Mesenchymal stem cell (in vitro differentiated cells and primary cell): ENCODE measurements at places on chromosomes 5 and 9.

DNA sequence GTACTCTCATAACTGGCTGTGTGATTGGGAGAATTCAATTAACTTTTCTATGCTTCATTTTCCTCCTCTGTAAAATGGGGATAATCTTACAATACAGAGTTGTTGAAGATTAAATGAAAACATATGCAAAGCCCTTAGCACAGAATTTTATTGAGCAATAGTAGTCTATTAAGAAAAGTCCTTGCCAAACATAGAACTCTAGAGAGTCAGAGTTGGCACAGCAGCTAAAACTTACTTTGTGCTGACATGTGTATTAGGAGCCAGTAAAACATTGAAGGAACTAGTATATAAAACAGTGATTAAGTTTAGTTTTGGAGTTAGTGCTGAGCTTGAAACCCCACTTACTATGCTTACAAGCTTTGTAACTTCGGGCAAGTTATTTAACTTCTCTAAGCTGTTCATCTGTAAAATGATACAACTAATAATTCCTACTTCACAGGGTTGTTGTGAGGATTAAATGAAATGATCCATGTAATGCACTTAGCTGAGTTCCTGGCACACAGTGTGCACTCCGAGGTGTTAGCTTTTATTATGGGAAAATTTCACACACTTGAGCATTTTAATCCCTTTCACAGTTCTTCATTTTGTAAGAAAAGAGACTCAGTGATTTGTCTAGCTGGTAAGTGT, 20.0 kb upstream of the GRIN3A start:
- no peaks in the 10 kb centered on the region for H3K36me3 ChIP-seq
- H3K27me3 ChIP-seq = no peaks in the 10 kb centered on the region
- H3K4me3 ChIP-seq = no peak overlapping the region

DNA sequence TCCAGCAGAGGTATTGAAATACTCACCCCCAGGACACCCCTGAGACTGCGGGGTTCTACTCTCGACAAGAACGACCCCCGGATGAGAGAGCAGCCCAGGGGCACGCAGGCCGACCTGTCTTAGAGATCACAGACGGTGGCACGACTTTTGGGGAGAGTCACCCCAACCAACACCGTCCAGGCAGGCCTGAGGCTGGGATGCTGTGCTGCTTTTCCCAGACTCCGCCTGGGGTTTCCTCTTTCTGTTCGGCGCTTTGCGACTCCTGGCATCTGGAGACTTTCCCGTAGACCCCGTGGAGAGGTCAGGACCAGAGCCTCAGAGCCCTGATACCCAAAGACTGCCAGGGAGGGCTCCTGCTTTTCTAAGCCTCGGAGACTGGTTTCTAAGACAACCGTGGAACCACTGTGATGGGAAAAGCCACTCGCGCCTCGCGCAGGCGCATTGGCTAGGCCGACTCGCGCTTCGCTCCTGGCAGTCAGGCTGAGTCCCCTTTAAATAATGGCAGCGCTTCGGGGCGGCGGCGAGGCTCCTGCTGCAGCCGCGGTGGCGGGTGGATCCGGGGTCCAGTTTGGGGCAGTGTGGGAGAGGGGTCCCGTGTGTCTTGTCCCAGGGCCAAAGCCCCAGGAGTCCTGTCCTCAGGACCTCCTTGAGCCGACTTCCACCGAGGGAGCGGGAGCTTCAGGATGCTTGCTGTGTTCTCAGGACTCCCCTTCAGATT, 484.0 kb downstream of the SPATA31A7 start:
- no peak overlapping the region for H3K4me3 ChIP-seq
- H3K27ac ChIP-seq = no peak overlapping the region

DNA sequence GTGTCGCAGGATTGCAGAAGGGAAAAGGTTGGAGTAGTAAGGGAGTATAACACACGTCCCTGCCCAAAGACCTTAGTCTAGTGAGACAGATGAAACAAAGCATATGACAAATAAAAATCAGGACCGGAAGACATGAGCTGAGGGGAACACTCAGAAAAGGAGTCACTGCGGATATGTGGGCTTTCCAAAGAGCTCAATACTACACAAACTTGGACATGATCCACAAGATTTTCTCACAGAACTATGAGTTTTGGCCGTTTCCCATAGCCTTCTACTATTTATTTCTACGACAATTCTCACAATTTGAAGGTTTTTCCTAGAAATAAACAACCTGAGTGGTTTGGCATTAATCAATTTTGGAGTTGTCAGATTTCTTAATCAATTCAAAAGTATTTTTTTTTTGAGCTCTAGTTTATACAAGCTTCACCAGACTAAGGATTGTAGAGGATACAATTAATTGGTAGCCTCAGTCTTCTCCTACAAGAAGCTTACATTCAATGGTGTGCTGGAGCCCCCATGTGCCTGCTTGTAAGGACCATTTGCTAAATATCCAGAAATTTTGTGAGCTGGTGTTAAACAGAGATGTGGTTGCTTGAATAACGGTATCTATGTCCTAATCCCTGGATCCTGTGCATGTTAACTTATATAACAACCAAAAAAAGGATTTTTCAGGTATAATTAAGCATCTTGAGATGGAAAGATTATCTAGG, 91.4 kb downstream of the ADAMTS12 start:
- no peak overlapping the region for H3K27ac ChIP-seq
- H3K4me3 ChIP-seq = no peak overlapping the region
- H3K4me1 ChIP-seq = peaks cover 2% of the 10 kb centered on the region

GRCh38 chr5:107092695-107093094, 578.0 kb downstream of the EFNA5 start:
- no peaks in the 10 kb centered on the region for H3K36me3 ChIP-seq
- no peak overlapping the region for H3K27ac ChIP-seq
- H3K4me3 ChIP-seq = no peak overlapping the region
- H3K4me1 ChIP-seq = no peaks in the 10 kb centered on the region
- DNase-seq = no peak

DNA sequence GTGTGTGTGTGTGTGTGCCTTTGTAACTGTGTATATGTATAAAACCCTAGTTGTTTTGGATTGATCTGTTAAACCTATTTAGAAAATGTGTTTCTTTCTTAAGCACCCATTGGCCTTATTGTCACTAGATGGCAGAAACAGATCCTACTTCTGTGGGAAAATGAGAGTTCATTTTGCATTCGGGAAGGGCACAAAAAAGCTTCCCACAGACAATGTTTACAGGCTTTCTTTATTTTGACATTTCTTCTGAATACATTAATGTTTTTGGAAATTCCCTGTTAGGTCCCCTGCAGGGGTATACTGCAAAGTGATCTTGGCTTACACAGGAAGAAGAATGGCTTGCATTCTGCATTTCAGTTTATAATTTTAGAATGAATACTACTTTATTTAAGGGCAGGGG, 481.8 kb upstream of the ARRDC3 start:
- H3K4me1 ChIP-seq = no peaks in the 10 kb centered on the region
- H3K27me3 ChIP-seq = no peaks in the 10 kb centered on the region
- no peak overlapping the region for H3K4me3 ChIP-seq
- no peaks in the 10 kb centered on the region for H3K36me3 ChIP-seq
- H3K27ac ChIP-seq = no peak overlapping the region
- DNase-seq = no peak

- peaks cover 13% of the 10 kb centered on the region for H3K4me1 ChIP-seq
- DNase-seq = no peak
- H3K4me3 ChIP-seq = peak overlapping the region; percentile 45
- H3K27me3 ChIP-seq = no peaks in the 10 kb centered on the region
Observed at GRCh38 chr5:5424736-5425135, 2.3 kb downstream of the ICE1 start.

GRCh38 chr9:115359017-115359780, 241.2 kb upstream of the TNC start:
- no peaks in the 10 kb centered on the region for H3K36me3 ChIP-seq
- no peaks in the 10 kb centered on the region for H3K27me3 ChIP-seq
- H3K27ac ChIP-seq = no peak overlapping the region
- DNase-seq = peak; percentile 80

DNA sequence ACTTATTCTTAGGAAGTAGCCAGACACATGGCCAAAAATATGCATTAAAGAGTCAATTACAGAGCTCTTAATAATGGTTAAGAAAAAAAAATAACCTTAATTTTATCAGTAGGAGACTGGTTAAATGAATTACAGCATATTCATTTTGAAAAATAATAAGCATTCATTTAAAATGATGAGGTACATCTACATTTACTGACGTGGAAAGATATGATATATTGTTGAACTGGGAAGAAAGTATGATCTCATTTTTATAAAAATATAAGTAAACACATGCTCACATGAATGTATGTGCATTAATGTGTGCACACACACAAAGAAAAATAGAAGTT, 250.3 kb downstream of the ENC1 start:
- H3K27me3 ChIP-seq = no peaks in the 10 kb centered on the region
- no peaks in the 10 kb centered on the region for H3K36me3 ChIP-seq
- peaks cover 7% of the 10 kb centered on the region for H3K4me1 ChIP-seq
- no peak overlapping the region for H3K4me3 ChIP-seq
- no peak overlapping the region for H3K27ac ChIP-seq
- DNase-seq = no peak

DNA sequence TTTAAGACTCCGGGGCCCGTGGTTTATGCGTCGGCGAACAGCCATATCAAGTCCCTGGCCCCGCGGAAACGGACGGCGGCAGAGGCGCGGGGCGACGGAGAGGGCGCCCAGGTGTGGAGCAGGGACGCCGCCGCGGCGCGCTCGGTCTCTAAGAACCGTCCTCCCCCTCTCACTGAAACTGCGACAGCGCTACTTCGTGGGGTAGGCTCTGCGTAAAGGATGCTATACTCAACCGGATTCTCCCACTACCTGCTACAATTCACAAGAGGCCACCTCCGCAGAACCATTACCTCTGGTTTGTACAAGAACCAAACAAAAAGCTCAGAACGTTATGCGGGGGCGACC, 404 bp downstream of the MRNIP start:
- no peaks in the 10 kb centered on the region for H3K27me3 ChIP-seq
- no peak for DNase-seq
- peaks cover 22% of the 10 kb centered on the region for H3K36me3 ChIP-seq
- peak overlapping the region; percentile 72 for H3K4me3 ChIP-seq
- H3K27ac ChIP-seq = no peak overlapping the region
- H3K4me1 ChIP-seq = peaks cover 8% of the 10 kb centered on the region

GRCh38 chr5:127887282-127887681, 184.1 kb downstream of the CCDC192 start:
- DNase-seq = no peak
- no peaks in the 10 kb centered on the region for H3K4me1 ChIP-seq

DNA sequence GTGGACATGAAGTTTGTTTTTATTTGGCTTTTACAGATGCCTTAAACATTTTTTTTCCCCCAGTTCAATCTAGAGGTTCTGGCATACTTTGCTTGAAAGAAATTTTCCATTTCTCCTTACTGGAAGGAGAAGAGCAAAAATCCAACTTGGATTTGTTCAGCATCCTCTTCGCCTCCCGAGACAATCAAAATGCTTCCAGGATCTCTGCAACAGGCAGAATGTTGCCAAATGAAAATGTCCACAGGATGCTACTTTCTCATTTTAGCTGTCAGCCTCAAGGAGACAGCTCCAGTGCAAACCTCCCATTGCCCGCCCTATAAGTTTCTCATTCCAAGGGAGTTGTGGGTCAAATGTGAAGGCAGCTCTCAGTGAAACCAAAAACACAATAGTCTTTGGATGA, 1972.1 kb downstream of the MAT2B start:
- no peaks in the 10 kb centered on the region for H3K36me3 ChIP-seq
- no peak overlapping the region for H3K4me3 ChIP-seq
- H3K4me1 ChIP-seq = no peaks in the 10 kb centered on the region
- H3K27me3 ChIP-seq = no peaks in the 10 kb centered on the region
- no peak overlapping the region for H3K27ac ChIP-seq
- no peak for DNase-seq

- H3K27me3 ChIP-seq = no peaks in the 10 kb centered on the region
- H3K36me3 ChIP-seq = no peaks in the 10 kb centered on the region
- no peak for DNase-seq
- no peak overlapping the region for H3K27ac ChIP-seq
Observed at GRCh38 chr5:99285606-99286005, 356.8 kb upstream of the CHD1 start.

GRCh38 chr5:43604699-43605098, 1.7 kb downstream of the NNT start:
- no peak overlapping the region for H3K4me3 ChIP-seq
- H3K27ac ChIP-seq = no peak overlapping the region
- H3K36me3 ChIP-seq = peaks cover 7% of the 10 kb centered on the region
- no peaks in the 10 kb centered on the region for H3K27me3 ChIP-seq
- no peak for DNase-seq

GRCh38 chr9:127458921-127459320, 7.6 kb downstream of the LRSAM1 start:
- H3K27me3 ChIP-seq = no peaks in the 10 kb centered on the region
- H3K4me1 ChIP-seq = peaks cover 1% of the 10 kb centered on the region

DNA sequence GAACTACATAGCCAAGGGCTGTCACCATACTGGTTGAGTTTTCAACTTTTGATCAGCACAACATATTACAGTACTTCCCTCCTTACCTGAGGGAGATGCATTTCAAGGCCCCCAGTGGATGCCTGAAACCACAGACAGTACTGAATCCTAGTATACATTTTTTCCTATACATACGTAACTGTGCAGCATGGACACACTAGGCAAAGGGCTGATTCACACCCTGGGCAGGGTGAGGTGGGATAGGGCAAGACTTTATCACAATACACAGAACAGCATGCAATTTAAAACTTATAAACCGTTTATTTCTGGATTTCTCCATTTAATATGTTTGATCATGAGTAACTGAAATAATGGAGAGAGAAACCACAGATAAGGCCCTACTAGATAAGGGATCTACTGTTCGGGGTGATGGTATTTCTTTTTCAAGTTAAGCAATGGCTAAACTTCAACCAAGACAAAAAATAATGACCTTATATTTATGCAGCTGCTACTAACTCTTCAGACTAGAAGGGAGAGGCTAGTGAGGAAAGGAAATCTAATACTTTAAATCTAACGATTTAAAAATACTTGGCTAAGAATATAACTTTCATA, 186.9 kb upstream of the GNA14 start:
- peaks cover 5% of the 10 kb centered on the region for H3K4me1 ChIP-seq
- H3K36me3 ChIP-seq = no peaks in the 10 kb centered on the region
- no peak overlapping the region for H3K4me3 ChIP-seq
- H3K27me3 ChIP-seq = no peaks in the 10 kb centered on the region
- DNase-seq = no peak

DNA sequence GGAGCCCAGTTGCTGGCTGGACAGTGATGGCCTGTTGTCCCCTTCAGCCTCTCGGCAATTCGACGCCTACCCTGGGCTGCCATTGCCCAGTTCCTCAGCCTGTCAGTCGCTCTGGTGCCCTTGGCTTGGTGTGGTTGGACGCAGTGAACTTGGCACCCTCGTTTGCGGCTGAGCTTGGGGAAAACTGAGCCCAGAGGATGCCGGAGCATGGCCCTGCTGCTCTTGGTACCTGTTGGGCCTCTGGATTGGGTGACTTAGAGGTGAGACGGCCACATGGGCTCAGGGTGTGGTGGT, 16.5 kb downstream of the WNK2 start:
- H3K27me3 ChIP-seq = peaks cover 11% of the 10 kb centered on the region
- H3K36me3 ChIP-seq = no peaks in the 10 kb centered on the region
- no peak for DNase-seq
- H3K4me1 ChIP-seq = no peaks in the 10 kb centered on the region

DNA sequence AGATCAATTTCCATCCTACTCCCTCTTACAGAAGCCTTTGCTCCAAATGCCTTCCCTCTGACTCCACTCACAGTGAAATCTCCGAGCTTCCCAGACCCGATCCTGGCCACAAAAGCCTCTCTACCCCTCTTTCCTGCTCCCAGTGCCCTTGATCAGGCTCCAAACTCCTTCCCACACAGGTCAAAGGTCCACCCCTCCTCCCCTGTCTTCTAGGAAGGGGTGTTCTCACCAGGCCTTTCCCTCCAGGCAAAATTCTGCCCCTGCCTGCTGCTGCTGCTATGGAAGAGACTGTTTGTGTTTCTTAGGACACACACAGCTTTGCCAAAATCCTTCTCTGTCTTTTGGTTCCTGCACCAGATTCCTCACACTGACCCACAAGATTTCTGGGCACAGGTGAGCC, 85.8 kb upstream of the ALDH1A1 start:
- H3K36me3 ChIP-seq = no peaks in the 10 kb centered on the region
- peaks cover 5% of the 10 kb centered on the region for H3K4me1 ChIP-seq
- H3K27me3 ChIP-seq = no peaks in the 10 kb centered on the region
- no peak overlapping the region for H3K4me3 ChIP-seq
